ENCODE measurements at places on chromosomes 12 and 14.

GRCh38 chr12:57625261-57626032 lies 7.6 kb downstream of the B4GALNT1 start:
- H3K27ac ChIP-seq: no peak overlapping the region
- no peak for DNase-seq
- peaks cover 11% of the 10 kb centered on the region for H3K4me1 ChIP-seq

DNA sequence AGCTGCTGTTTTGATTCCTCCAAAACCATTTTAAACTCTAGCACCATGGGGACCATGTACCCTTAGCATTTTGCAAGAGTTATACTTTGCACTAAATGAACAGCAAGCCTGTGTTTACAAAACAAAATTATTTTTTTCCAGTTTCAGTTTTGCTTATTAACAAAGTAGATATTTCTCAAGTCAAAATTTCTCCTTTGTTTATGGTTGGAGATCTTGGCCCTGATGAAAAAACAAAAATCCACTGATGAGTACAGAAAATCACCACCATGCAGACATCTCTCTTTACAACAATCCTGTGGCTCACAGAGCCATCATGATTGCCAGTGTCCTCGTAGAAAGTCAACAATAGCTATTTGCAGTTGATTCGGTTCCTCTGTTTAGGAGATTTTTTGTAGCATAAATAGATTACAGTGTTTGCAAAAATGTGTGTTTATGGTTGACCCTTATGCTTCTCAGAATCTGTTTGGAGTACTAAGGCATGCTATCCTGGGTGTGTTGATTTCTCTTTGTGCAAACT lies 201.1 kb upstream of the NUDT4 start:
- H3K27me3 ChIP-seq: no peaks in the 10 kb centered on the region
- H3K27ac ChIP-seq: no peak overlapping the region
- no peak for DNase-seq
- H3K36me3 ChIP-seq: peaks cover 2% of the 10 kb centered on the region
- H3K4me1 ChIP-seq: peaks cover 28% of the 10 kb centered on the region

DNA sequence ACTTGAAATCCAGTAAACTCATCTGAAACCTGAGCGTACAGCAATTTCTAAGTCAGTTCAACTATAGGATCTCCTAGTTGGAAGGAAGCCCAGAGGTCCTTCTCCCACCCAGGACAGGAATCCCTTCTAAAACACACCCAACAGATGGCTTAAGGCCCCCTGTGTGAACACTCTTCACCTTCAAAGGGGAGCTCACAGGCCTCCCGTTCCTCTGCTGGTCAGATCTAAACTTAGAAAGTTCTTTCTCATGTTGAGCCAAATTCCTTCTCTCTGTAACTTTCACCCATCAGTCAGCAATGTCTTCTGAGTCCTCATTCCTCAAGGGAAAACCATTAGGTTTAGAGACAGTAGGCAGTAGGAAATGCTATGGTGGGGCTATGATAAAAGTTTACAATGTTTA lies 355.2 kb downstream of the PCNX1 start:
- H3K4me3 ChIP-seq: no peak overlapping the region
- H3K36me3 ChIP-seq: peaks cover 5% of the 10 kb centered on the region
- H3K27ac ChIP-seq: peak overlapping the region; percentile 29
- H3K4me1 ChIP-seq: peaks cover 13% of the 10 kb centered on the region

GRCh38 chr12:85923767-85924331 lies 49.8 kb downstream of the NTS start:
- no peak overlapping the region for H3K4me3 ChIP-seq
- H3K27ac ChIP-seq: no peak overlapping the region
- no peaks in the 10 kb centered on the region for H3K4me1 ChIP-seq

DNA sequence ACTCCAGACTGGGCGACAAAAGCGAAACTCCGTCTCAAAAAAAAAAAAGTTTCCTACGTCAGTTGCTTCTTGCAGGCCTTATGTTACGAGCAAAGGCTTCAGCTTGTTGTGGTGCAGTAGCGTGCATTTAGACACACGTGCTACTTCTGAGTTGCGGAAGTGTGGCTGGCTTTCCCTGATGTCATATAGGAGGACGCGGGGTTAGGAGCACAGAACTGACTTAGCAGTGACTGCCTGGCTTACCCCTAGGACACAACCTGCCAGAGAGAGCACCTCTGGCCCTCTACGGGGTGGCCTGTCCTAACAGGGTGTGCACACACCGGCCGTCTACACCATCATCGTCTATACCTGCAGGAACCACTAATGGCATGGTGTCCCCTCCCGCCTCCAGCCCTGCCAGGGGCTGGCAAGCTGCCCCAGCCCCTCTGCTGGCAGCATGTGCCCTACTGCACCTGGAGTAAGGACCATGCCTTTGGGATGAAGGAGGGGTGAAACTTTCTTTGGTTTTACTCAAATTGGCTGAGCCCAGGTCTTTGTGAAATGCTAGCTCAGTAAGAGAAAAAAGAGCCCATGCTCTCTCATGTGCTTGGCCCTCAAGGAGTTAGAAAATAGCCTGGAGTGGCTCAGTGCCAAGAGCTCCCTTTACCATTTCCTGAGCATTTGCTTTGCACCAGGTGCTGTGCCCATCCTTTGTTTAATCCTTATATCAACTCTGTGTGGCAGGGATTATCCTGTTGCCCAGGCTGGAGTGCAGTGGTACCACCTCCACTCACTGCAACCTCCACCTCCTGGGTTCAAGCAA lies 1.7 kb upstream of the GPR68 start:
- no peaks in the 10 kb centered on the region for H3K36me3 ChIP-seq
- H3K27me3 ChIP-seq: peaks cover 6% of the 10 kb centered on the region
- H3K4me1 ChIP-seq: peaks cover 8% of the 10 kb centered on the region
- no peak for DNase-seq

DNA sequence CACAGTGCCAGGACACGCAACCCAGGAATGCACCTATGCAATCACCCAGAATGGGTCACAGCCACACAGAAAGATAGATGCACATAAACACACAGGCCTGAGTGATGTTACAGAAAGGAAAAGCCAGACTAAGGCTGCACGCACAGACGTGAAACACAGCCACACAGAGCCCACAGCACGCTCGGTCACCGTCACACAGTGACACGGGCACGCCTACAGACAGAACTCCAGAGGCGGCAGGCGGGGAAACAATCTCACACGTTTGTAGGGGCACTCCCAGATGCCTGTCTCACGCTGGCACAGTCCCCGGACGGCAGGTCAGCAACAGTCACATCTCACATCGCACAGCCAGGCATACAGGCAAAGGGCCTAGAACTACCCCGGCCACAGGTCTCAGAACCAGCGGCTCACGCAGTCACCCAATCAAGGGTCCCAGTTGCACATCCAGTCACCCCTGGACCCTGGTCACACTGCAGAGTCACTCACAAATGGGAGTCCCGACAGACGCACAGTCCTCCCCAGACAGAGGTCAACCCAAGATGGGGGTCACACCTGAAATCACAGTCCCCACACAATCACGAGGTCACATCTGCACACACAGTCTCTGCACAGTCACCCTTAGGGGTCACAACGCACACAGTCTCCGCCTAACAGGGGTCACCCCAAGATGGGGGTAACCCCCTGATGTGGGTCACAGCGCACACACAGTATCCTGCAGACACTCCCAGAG lies 790 bp downstream of the SSH1 start:
- peak overlapping the region; percentile 85 for H3K4me3 ChIP-seq
- peaks cover 17% of the 10 kb centered on the region for H3K36me3 ChIP-seq
- peaks cover 2% of the 10 kb centered on the region for H3K27me3 ChIP-seq
- H3K27ac ChIP-seq: peak overlapping the region; percentile 96

DNA sequence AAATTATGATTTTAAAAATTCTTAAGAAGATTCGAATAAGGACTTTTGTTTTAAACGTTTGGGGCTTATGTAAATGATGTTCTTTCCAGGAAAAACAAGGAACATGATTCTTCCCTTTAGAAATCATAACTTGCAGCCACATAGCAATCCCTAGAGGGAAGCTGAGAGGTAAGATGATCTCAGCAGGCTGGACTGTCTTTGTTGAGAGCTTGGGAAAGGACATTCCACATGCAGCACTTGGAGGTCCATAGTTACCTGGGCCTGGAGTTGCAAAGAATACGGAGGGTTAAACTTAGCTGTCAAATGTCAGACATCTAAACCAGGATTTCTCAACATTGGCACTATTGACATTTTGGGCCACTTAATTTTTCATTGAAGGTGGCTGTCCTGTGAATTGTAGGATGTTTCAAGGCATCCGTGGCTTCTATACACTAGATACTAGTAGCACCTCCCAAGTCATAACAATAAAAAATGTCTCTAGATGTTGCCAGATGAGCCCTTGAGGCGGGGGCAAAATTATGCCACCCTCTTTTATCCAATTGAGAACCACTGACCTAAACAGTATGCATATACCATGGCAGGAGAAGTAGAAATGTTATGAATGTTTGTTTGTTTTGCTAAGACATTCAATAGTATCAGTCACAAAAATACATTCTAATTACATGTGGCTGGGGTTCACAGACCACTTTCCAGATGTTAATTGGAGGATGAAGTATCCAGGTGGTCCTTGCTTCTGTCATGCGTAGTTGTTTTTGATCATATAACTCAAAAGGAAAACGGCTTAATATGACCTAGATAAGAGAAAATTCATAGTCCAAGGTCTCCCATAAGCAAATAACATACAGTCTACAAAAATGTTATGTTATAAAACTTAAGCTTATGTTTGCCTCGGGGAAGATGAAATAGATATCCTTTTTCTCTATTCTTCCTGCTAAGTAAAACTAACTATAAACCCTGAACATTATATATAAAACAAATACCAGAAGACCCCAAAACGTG lies 30.5 kb downstream of the TTC6 start:
- H3K27me3 ChIP-seq: peaks cover 43% of the 10 kb centered on the region
- no peak overlapping the region for H3K27ac ChIP-seq
- no peak overlapping the region for H3K4me3 ChIP-seq

GRCh38 chr14:92492258-92492657 lies 21.3 kb upstream of the RIN3 start:
- no peak for DNase-seq
- no peak overlapping the region for H3K4me3 ChIP-seq
- no peaks in the 10 kb centered on the region for H3K27me3 ChIP-seq
- H3K36me3 ChIP-seq: no peaks in the 10 kb centered on the region
- H3K27ac ChIP-seq: no peak overlapping the region

- no peaks in the 10 kb centered on the region for H3K27me3 ChIP-seq
- peaks cover 5% of the 10 kb centered on the region for H3K36me3 ChIP-seq
- no peak overlapping the region for H3K27ac ChIP-seq
- no peak overlapping the region for H3K4me3 ChIP-seq
Observed at GRCh38 chr12:3009780-3010179, 50.6 kb downstream of the TEAD4 start.

DNA sequence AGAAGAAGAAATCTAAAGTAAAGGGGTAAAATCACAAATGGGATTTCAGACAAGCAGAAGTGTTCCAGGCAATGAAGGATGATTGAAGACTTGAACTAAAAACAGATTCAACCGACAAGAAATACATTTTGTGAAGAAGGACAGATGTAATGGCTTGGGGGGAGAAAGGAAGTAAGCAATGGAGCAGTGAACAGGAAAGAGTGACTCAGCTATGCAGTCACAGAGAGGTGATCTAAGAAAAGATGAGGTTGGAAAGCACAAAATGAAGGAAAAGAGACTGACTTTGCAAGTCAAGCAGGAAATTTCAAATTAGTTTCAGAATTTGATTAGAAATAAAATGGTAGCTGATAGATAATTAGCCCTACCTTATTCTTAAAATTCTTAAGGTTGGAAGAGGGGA lies 66.5 kb downstream of the PUS7L start:
- H3K27me3 ChIP-seq: no peaks in the 10 kb centered on the region
- no peaks in the 10 kb centered on the region for H3K36me3 ChIP-seq
- no peak overlapping the region for H3K27ac ChIP-seq
- H3K4me3 ChIP-seq: no peak overlapping the region
- DNase-seq: no peak

DNA sequence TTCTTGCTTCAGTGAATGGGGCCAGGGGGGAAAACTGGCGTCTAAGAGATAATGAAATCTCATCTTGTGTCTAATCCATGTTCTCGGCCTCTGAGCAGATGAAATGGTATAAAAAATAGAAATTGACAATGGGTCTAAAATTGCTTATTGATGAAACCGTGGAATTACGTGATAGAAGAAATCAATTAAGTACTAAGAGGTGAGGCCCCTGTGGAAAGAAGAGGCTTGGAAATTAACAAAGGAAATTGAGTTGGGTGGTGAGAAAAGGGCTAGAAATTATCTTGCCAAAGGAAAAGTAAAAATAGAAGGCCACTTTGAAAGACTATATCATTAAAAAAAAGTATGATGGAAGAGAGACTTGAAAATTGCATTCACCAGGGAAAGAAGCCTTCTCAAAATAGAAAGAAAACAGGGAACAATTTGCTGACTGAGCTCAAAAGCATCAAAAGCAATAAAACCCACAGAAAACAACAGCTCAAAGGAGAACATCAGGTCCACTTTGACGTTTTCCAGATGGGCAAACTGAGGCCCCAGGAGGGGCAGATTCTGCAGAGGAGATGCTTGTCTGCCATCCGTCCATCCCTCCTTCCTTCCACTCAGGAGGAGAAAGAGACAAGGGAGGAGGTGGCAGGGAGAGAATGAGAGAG lies 226.1 kb upstream of the RTL1 start:
- no peaks in the 10 kb centered on the region for H3K36me3 ChIP-seq
- H3K4me1 ChIP-seq: no peaks in the 10 kb centered on the region
- peak overlapping the region; percentile 4 for H3K27ac ChIP-seq
- DNase-seq: no peak

GRCh38 chr12:28909291-28909690 lies 239.8 kb upstream of the FAR2 start:
- DNase-seq: no peak
- peaks cover 4% of the 10 kb centered on the region for H3K36me3 ChIP-seq
- no peak overlapping the region for H3K4me3 ChIP-seq
- no peak overlapping the region for H3K27ac ChIP-seq
- no peaks in the 10 kb centered on the region for H3K27me3 ChIP-seq

DNA sequence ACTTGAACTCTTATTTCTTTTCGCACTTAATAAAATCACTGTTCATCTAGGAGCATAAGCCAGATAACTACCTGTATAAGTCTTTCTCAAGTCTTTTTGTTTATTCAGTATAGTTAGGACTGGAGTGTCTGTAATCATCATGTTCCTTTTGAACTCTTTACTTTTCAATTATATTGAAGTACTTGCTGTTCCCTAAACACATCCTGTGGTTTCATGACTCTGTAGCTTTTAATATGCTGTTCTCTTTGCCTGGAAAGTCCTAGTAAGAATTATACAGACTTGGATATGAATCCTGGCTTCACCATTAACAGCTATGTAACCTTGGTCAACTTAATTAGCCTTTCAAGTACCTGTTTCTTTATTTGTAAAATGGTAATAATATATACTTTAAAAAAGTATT lies 88.2 kb downstream of the CCDC91 start:
- no peak overlapping the region for H3K4me3 ChIP-seq
- H3K36me3 ChIP-seq: peaks cover 24% of the 10 kb centered on the region
- DNase-seq: no peak
- no peaks in the 10 kb centered on the region for H3K27me3 ChIP-seq
- H3K27ac ChIP-seq: no peak overlapping the region

- H3K4me3 ChIP-seq: no peak overlapping the region
- no peak overlapping the region for H3K27ac ChIP-seq
- peaks cover 50% of the 10 kb centered on the region for H3K27me3 ChIP-seq
- no peaks in the 10 kb centered on the region for H3K36me3 ChIP-seq
Observed at GRCh38 chr12:94889445-94890210, 113.9 kb downstream of the NDUFA12 start.

DNA sequence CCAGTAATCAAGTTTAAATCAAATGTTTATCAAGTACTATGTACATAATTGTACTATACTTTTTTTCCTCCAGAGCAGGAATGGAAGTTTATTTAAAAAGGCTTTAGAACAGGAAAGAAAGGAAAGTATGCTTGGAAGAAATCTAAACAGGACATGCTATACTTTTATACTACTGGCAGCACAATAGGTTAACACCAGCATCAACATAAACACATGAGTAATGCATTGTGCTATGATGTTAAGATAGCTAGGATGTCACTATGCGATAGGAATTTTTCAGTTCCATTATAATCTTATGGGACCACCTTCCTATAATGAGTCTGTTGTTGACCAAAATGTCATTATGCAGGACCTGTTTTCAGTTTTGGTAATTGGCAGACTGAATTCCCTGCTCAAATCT lies 41.5 kb upstream of the ANKS1B start:
- no peaks in the 10 kb centered on the region for H3K4me1 ChIP-seq
- peaks cover 2% of the 10 kb centered on the region for H3K36me3 ChIP-seq
